ENCODE measurements at places on chromosomes 12 and 14.

- no peak for DNase-seq
These were observed 68.6 kb upstream of the USP15 start for GRCh38 chr12:62191491-62192179.

DNA sequence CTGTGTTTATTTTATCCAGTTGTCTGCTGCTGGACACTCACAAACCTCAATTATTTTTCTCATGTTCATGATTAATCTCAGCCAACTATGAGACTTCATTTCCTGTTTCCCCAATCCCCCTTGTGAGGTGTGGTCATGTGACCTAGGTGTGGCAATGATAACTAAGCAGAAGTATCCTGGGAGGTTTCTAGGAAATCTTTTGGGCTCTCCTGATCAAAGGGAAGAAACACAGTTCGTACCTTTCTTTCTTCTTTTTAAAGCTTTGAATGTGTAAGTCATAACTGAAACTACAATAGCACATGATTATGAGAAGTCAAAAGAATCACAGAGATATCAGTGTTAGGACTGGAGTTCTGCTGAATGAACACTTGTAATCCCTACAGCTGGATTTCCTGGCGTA is 34.4 kb upstream of the MANSC4 start:
- no peak for DNase-seq

GRCh38 chr12:31867292-31867691 is 91.9 kb upstream of the RESF1 start:
- DNase-seq = no peak

GRCh38 chr14:36771028-36771640 is 109.5 kb downstream of the PAX9 start:
- DNase-seq = no peak

DNA sequence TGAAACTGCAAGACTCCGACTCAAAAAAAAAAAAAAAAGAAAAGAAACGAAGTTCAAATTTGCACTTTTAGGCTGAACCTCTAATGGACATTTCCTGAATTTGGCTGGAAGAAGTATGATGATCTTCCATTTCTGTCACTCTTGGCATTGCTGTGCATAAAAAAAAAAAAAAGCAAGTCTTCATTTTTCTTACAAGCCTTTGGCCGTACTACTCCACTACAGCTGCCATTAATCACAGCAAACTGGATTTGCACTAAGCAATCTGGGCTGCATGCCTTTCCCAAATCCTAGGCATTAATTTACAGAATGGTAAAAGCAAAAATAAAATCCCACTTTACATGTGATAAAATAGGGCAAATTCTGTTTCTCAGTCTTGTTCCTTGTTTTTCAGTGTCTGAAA is 7.1 kb downstream of the CSRP2 start:
- DNase-seq = no peak

DNA sequence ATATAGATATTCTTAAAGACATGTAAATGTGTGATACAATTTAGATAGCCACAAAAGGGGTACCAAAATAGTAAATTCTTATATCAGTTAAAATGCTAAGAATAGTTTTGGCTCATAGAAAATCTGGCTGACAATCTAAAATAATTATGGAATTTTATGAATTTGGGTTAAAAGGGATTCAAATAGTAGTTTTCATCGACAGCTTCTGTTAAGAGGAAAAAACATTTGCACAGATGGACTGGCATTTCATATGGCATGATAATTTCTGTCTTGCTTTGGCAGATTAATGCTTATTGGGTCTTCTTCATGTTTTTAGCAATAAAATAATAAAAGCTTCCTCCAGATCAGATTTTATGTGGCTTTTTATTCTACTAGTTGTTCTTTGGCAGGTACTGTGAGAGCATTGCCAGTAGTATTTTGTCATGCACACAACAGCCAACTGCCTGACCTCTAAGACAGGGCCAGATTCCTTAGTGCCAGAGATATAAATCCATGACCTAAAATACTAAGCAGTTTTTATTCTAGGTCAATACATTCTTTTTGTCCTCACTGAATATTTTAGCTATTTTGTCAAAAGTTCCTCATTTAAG is 9.1 kb downstream of the ABCD2 start:
- DNase-seq = no peak

DNA sequence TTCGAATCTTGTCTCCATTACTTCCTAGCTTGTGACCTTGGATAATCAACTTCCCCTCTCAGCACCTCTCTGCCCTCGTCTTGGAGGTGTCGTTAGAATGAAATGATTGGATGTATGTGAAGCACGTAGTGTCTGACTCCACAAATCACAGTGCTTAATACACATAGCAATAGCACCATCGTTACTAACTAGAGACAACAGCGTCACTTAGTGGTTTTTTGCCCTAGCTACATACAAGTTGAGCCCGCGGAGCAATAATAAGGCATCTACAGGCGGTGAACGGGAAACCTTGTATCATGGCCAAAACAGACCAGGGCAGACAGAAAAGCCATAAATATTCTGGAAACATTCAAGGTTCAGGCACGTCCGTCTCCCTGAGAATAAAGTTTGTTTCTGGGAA is 154.9 kb downstream of the ASCL4 start:
- peak; percentile 15 for DNase-seq

DNA sequence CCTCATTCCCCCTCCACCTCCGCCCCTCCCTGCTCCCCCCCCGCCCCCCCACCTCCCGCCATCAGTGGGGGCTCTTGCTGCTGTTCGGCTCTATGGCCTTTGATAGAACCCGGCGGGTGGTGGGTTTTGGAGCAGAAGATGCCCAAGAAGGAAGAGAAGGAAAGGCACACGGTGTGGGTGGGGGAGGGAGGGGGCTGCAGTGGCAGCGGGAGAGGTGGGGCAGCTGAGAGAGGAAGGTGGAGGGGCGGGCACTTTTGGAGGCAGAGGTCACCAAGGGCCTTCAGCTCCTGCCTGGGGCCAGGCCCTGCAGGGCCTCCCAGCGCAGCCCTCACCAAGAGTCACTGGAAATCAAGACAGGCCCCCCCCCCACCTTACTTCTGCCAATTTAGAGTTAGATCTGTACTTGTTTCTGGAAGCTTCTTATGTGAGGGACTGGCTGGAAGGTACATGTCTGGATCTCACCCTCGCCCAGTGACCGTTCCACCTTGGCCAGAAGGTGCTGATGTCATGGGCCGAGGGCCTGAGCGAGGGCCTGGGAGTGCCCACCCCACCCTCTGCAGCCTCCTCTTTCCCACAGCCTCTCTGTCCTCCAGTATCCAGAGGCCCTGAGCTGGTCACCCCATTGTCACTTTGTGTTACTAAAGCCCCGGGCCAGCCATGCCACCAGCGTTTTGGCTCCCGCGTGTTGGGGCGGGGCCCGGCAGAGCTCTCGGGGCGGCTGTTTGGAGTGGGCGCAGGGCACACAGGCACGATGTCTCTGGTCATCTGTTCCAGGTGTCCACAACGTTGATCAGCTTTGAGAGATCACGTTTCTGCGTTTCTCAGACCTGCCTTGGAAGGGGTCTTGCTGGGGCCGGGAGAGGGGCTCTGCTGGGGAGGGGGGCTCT is 153.9 kb downstream of the KIF26A start:
- DNase-seq = no peak

- no peak for DNase-seq
These were observed 225.0 kb upstream of the GRIP1 start for GRCh38 chr12:66903782-66904396.

DNA sequence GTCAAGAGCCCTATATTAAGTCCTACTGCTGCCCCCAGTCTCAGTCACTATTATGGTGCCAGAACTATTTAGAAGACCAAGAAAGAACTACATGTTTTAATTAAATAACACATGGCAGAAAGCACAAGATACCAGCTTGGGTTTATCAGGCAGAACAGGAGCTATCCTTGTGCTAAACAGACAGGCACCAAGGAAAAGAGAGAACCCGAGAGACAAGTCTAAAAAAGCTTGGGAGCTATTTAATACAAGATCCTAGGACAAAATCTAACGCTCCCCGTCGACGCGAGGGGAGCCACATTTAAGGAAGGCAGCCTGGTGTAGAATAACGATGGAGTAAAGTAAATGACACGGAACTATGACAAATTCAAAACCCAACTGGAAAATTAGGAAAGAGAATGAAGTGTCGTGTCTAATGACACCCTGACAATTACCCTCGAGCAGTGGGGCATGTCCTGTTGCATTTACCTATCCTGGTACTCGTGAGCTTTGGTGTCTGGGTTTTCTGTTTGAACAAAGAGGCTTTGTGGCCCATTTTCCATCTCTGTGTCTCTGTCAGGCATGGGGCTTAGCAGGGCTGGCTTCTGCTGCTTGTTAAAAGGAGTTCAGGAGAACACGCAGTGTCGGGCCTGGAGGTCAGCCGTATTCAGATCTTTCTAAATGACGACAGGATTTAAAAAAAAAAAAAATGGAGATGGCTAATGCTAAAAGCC is 140.6 kb downstream of the ETNK1 start:
- DNase-seq = no peak

DNA sequence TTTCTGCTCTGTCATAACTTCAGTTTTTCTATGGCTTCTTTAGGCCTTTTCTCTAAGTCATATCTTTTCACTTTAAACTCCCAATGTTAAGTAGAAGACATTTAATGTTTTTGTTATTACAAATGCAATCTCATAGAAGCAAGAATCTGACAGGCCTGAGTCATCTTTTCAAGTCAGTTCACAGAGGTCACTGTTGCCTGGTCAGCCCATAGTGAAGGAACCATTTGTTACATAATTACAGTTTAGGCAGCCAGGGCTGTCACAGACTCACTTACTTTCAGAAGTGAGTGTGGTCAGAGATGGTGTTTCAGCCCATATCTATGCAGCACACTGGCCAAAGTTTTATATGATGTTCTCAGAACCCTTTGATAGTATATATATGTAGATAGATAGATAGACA is 46.5 kb downstream of the CCER1 start:
- no peak for DNase-seq

DNA sequence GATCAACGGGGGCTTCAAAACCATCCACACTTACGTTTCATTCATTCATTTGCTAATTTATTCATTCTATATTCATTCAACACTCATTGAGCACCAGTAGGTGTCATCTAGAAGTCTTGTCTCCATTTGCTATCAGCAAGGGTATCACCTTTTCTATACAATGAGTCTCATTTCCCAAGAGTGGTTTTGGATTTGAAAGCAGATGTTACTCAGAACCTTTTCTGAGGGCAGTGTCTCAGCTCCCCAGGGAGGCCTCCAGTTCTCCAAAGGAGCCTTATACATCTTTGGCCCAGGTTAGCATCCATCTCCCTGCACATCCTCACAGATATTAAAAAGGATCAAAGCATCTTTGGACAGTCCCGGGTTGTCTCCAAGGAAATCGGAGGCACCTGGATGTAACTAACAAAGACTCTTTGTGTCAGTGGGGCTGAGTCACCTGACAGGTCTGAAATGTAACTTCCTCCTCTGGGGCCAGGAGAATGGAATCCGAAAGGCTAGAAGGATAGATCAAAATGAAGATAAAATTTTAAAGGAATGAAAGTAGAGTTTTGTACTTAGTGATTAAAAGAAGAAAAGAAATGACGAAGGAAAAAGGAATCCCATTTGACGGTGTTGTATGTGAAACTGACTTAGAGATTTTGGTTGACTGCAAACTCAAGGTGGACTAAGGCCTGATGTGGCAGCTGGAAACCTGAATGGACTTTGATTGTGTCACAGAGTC is 103.0 kb downstream of the VCPKMT start:
- no peak for DNase-seq

- no peak for DNase-seq
These were observed 19.4 kb upstream of the ZDHHC22 start for GRCh38 chr14:77161011-77161410.

DNA sequence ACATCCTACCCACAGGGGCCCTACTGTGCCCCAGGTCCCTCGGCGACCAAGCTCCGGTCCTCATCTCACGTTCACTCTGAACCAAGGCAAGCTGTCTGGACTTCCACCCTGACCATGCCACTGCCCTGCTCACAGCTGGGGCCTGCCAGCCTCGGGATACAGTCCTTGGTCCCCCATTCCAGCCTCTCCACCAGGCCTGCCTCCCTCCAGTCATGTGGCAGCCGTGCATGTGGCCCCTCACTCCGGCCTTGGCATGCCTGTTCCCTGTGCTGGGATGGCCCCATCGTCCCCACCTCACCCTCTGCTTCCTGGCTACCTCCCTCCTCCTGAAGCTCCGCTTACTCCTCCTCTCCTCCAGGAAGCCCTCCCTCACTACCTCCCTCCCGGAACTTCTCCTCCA is 38.6 kb upstream of the DLK1 start:
- no peak for DNase-seq

- DNase-seq = no peak
These were observed 85.0 kb upstream of the GPR68 start for GRCh38 chr14:91329486-91330014.

DNA sequence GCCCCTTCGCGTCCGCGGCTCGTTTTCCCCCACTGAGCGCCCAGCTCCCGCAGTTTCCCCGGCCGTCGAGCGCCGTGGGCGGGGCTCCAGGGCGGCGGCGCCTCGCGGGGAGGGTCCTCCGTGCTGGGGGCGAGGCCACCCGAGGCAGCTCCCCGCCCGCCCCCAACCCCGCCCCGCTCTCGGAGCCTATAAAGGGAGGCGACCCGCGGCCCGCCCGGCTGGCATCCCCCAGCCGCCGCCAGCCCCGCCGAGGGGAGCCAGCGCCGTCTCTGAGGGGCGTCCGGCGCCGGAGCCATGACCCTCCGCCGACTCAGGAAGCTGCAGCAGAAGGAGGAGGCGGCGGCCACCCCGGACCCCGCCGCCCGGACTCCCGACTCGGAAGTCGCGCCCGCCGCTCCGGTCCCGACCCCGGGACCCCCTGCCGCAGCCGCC is at the start of gene TAMALIN:
Gene TAMALIN, plus strand, starts transcription at position 221 of the 432 bp plus-strand sequence. Its CDS starts 74 bp downstream, at position 295.
- peak; percentile 62 for DNase-seq

GRCh38 chr12:124352257-124352656 is 57.4 kb downstream of the RFLNA start:
- no peak for DNase-seq

Data from renal pelvis (tissue), 12 donors.